AG08396 (cell line): ENCODE measurements at places on chromosomes 5 and 9.
A peak's percentile ranks its signal among the peaks of the same experiment; 100 is the strongest.

DNA sequence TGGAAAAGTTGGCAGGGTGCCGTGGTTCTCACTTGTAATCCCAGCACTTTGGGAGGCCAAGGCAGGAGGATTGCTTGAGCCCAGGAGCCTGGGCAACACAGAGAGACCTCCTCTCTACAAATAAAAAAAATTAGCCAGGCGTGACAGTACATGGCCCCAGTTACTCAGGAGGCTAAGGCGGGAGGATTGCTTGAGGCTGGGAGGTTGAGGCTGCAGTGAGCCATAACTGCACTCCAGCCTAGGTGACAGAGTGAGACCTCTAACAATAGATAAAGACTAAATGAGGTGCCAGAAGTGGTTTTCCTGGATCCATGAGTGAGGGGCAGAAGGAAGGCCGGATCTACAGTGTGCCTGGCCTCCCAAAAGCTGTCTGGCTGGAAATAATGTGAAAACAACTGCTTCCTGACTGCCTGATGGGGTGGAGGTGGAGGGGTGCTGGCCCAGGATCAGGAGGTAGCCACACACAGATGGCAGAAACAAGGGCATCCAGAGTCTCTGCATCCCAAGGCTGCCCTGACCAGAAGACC, 4.1 kb downstream of the SHB start:
- DNase-seq: no peak

- DNase-seq: no peak
Measured at GRCh38 chr9:7936163-7936562, 136.6 kb upstream of the DMAC1 start.

GRCh38 chr5:162068412-162068811, 839 bp downstream of the GABRG2 start:
- DNase-seq: peak; percentile 3

DNA sequence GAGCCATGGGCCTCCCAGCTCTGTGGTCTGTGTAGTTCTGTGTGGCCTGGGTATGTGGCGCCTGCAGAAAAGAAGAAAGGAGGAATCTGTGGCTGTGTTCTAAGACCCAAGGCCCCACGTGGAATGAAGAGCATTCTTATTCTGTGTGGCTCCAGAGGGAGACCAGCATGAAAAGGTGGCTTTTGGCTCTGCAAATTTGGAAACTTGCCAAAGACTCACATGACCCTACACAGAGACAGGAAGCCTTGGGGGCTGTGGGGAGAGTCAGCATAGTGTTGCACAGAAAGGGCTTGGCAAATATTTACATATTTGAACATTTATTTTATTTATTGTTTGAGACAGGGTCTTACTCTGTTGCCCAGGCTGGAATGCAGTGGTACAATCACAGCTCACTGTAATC, 193.3 kb downstream of the TMEM38B start:
- no peak for DNase-seq

GRCh38 chr5:18397371-18397770, 763.1 kb downstream of the TAF11L14 start:
- no peak for DNase-seq

- DNase-seq: no peak
Measured at GRCh38 chr9:134679616-134680392, 38.2 kb downstream of the COL5A1 start.

DNA sequence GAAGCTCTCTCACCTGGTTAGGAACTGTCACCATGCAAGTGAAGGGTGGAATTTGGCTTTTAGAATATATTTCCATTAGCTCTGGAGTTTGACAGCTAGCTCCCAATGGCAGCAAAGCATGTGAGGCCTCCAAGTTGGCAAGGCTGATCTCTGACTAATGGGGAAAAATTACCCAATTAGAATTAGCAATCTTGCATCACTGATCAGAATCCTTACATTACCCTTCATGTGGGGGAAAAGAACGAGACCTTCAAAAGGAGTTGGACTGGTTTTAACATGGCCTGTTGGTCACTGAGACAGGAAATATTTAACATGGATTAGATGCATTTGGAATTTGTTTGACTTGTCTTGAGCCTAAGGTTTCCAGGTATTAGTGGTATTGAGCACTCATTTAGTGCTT, 192.3 kb upstream of the GDNF start:
- no peak for DNase-seq

- no peak for DNase-seq
Measured at GRCh38 chr9:4873066-4873465, 80.3 kb downstream of the RCL1 start.

GRCh38 chr5:80034559-80034958, 589 bp upstream of the THBS4 start:
- DNase-seq: no peak

DNA sequence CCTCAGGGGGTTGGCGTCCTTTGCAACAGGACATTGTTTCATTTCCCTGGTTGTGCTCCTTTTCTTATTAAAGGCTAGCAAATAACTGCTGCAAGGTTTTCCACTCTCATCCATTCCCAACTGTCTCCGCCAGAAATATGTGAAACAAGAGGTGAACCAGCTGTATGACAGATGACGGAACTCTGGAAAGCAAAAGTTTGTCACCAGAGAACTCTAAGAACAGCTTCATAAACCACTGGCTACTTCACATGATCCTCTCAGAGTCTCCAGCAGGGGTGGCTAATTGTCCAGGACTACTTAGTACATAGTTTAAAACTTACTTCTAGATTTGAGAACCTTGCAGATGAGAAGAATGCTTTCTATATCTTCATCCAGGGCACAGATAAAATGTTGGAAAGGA, 195.9 kb upstream of the RAD23B start:
- DNase-seq: no peak

GRCh38 chr5:5078009-5078897, 61.9 kb upstream of the ADAMTS16 start:
- no peak for DNase-seq

DNA sequence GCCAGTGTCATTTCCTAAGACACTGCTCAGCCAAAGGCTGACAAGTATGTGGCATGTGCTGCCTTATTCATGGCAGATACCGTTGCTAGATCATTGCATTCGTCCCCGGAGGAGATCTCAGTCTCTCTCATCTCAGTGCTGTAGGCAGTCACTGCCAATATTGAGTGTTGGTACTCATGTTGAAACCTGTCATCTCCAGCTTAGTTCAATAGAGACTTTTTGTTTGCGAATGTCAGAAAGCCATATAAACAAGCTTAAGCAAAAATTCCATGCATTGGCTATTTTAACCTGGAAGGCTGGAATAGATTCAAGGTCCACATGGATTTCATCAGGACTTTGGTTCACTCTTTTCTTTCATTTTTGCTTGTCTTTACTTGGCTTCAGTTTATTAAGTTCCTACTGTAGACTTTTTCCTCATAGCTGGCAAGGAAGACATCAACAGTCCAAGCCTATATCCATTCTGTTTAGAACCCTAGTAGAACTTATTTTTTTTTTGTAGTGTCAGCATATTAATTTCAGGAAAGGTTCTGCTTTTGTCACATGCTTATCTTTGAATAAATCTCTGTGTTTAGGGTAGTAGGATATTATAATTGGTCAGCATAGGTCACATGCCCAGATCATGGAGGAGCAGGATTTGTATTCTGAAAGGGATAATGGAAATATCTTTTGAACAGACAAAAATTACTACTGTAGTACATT, 66.8 kb downstream of the FCHO2 start:
- peak; percentile 5 for DNase-seq

DNA sequence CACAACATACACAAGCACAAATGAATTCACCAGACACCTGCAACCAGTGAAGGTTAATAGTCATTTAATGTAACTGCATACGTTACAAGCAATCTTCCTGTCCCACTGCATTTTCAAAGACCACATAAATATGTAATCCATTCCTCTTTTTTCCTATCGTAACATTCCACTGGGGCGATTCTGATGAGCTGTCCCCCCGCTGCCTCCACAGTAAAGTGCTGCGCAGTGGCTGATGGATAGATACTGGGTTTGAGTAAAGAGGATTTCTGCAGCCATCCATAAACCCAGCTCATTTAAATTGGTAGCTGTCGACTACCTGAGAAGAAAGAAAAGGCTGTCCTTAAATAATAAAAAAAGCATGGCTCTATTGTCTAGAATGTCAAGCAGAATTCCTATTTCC, 181.1 kb downstream of the SPOCK1 start:
- DNase-seq: no peak

- DNase-seq: peak; percentile 37
Measured at GRCh38 chr9:100505564-100506159, 32.7 kb downstream of the TMEFF1 start.

DNA sequence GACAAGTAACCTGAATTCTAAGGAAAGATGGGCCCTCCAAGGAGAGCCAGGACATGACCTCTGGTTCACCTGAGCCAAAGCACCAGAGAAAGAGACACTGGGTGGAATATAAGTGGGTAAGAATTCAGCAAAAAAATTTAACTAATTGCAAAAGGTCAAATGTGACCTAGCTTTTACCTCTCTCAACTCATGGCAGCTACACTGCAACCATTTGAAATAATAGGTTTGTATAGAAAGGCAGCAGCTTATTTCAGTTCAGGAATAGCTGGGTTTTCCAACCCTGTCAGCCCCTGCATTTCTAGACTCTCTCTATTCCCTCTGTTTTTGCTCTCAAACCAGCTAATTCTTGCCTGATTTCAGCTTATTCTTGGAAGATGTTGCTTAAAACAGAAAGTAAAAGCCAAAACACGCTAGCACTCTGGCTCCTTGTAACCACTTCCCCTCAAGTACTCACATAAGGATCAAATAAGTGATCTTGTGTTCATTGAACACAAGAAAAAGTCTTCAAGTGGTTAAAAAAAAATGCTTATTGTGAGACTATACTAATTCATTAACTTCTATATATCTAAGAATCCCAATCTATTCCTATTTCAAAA, 101.1 kb upstream of the NR4A3 start:
- DNase-seq: peak; percentile 5

GRCh38 chr5:31853398-31854135, 214.6 kb downstream of the PDZD2 start:
- DNase-seq: no peak

GRCh38 chr5:73135021-73135420, 14.6 kb downstream of the TMEM171 start:
- no peak for DNase-seq

GRCh38 chr9:677461-678097, 163.9 kb upstream of the DMRT1 start:
- peak; percentile 17 for DNase-seq

- DNase-seq: no peak
Measured at GRCh38 chr5:20536341-20536740, 548.3 kb upstream of the CDH18 start.

- DNase-seq: no peak
Measured at GRCh38 chr5:73892218-73892617, 266.2 kb downstream of the ARHGEF28 start.

GRCh38 chr5:10709409-10709808, 51.6 kb downstream of the DAP start:
- no peak for DNase-seq

DNA sequence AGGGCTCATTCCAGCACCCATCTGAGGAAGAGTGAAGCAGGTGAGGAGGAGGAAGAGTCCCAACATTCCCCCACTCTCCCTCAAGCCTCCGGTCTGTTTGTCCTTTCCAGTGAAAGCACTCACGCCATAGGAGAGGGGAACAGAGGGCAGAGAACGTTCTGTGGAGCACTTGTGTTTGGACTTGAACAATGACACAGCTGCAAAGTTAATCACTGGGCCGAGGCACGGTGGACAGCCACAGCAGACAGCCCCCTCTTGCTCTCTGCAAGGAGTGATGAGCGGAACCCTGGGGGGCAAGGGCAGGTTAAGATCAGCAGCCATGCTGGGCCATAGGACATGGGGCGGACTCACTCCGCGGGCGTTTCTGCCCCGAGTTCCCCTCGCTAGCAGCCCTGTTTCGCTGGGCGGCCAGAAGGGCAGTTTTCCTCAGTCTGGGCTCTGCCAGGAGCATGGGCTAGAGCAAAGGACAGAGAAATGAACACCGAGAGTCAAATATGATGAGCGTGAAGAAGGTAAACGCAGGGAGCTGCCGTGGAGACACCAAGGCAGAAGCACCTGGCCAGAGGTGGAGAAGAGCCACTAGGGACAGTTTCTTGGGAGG, 185.7 kb downstream of the GAPVD1 start:
- no peak for DNase-seq

GRCh38 chr9:130689937-130690700, 3.5 kb upstream of the EXOSC2 start:
- peak; percentile 95 for DNase-seq

DNA sequence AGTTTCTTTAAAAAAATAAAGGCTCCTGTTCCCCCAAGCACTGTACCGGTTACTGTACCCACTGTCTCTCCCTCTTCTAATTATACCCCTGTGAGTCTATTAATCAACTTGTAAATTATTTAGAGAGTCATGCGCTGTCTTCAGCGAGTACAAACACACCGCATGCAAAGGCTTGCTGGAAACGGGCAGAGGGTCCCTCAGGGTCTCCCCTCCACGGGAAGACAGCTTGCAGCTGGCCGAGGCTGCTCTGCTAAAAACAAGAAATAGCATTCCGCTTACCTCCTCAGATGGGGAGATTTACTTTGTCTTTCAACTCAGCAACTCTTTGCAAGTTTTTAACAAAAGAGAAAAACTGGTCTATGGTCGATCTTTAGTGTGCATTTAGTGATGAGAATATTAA, 71.8 kb downstream of the AK8 start:
- no peak for DNase-seq

DNA sequence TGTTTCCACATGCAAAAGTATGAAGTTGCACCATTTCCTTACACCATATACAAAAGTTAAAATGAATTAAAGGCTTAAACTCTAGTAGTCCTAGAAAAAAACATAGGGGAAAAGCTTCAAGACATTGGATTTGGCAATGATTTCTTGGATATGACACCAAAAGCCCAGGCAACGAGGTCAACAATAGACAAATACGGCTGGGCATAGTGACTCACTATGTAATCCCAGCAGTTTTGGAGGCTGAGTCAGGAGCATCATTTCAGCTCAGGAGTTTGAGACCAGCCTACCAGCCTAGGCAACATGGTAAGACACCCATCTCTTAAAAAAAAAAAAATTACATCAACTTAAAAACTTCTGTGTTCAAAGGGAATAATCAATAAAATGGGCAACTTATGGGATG, 30.9 kb upstream of the SREK1 start:
- no peak for DNase-seq

DNA sequence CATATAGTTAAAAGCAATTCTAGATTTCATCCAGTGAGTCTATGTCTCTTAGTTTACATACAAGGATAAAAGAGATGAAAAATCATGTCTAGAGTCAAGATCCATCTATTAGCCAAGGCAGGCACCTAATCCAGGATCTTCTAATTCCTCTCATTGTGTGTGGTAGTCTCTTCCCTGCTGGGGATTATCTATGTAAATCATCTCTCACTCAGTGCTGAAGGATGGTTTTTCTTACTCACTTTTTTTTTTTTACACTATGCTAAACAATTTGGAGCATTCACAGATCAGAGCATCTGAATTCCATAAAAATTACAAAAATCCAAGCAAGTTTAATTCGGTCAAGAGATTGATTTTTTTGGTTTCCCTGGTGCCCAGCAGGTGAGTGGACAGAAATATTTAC, 154.9 kb upstream of the GDNF start:
- DNase-seq: no peak
